ENCODE measurements at places on chromosomes 11 and 22.

GRCh38 chr11:30914143-30914762 is 328.1 kb upstream of the MPPED2 start:
- DNase-seq, result peak; percentile 12

- no peak for DNase-seq
These were observed 12.2 kb upstream of the CDC42BPG start for GRCh38 chr11:64856382-64857227.

DNA sequence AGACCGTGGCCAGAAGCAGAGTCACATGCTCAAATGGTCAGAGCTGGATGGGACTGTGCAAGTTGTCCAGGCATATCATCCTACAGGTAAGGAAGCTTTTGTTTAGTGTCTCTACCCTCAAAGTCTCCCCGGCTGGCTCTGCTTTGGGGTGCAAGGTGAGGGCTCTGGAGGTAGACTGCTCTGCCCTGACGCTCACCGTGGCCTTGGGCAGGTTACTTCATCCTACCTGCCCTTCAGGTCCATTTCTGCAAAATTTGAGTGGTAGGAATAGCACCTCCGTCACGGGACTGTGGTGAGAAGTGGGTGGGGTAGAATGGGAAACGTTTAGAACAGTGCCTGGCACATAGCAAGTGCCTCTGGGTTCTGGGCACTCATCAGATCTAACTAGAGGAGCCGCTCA is 42.2 kb downstream of the NAT10 start:
- no peak for DNase-seq

DNA sequence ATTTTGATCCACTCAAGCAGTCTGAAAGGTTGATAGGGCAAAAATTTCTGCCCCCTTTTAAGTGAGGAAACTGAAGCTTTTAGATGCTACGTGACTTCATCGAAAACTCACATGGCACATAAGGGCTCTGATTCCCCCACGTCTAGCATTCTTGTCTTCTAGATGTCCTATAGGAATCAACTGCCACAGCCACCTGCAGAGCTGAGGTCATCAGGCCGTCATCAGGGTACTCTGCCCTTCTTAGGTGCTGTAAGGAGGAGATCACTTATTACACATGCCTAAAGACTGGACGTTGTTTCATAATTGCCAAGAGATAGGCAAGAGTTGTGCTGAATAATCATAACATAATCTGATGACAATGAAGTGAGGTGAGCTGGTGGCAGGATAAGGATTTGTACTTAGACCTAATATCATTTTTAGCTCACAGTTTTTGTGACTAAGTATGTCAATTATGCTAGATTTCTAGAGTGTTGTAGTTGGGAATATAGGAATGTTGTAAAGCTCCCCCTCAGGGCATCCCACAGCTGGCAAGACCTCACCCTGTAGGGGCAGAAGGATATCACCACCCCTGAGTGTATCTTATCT is 349.4 kb downstream of the METTL15 start:
- DNase-seq, result no peak

DNA sequence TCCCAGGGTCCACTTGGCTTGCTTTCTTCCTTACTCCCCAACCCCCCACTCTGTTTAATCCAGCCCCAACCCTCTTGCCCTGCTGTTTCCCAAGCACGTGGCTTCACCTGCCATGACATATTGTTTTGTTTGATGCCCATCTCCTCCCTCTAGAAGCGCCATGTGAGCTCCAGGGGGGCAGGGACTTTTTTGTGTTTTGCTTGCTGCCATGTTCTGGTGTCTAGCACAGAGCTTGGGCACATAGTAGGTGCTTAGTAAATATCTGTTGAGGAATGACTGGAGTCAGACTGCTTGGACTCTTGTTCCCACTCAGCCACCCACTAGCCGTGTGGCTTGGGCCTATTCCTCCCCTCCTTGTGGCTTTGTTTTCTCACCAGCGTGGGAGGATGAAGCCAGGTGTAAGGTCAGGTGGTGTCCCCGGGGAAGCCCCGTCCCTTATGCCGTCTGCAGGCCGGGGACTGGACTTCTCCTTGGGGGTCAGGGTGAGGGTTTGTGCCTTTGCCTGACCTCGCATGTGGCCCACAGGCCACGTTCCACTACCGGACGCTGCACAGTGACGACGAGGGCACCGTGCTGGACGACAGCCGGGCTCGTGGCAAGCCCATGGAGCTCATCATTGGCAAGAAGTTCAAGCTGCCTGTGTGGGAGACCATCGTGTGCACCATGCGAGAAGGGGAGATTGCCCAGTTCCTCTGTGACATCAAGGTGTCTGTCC is 3.8 kb downstream of the AIP start:
- DNase-seq, result no peak

- DNase-seq, result no peak
These were observed 562 bp downstream of the SHANK2 start for GRCh38 chr11:71251761-71252268.

GRCh38 chr22:45885941-45886395 is 91.0 kb downstream of the WNT7B start:
- no peak for DNase-seq

Data from AG04449 (cell line).